ENCODE measurements at places on chromosomes 13 and 19.

DNA sequence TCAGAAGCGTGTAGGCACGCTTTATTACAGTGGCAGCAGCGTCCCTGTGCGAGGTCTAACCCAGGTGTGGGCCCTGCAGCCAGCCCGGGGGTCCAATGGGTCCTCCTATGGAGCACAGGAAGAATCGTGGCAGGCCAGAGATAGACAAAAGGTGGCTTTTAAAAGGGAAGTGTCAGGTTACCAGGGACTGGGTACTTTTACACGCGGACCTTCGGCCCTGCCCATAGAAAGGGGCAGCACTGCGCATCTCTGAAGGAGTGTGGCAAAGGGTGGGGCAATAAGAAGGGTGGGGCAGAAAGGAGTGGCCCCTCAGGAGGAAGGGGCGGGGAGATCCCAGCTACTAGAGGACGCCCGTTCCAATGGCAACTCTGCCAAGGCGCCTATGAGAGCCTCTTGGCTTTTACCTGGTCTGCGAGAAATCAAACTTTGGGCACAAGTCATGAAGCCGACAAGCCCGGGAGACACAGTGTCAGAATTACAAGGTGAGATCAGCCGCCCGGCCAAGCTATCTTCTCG is 1419.8 kb downstream of the UQCRFS1 start:
- peak; percentile 68 for DNase-seq

- DNase-seq = no peak
These were observed 457.3 kb downstream of the FGF14 start for GRCh38 chr13:101944521-101944920.

DNA sequence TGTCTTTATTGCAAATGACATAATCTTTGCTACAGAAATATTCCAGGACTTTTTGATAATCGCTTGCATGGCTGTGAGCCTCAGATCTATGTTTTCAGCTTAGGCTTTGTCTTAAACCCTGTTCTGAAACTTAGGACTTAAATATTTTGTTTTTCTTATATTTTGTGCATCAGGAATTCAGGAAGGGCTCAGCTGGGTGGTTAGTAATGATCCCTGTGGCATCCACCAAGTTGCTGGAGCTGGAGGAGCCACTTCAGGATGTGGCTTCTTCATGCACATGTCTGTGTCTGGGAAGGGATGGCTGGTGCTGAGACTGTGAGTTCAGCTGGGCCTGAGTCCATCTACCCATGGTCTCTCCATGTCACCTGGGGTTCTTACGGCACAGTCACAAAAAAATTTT is 48.9 kb upstream of the LRCH1 start:
- no peak for DNase-seq

DNA sequence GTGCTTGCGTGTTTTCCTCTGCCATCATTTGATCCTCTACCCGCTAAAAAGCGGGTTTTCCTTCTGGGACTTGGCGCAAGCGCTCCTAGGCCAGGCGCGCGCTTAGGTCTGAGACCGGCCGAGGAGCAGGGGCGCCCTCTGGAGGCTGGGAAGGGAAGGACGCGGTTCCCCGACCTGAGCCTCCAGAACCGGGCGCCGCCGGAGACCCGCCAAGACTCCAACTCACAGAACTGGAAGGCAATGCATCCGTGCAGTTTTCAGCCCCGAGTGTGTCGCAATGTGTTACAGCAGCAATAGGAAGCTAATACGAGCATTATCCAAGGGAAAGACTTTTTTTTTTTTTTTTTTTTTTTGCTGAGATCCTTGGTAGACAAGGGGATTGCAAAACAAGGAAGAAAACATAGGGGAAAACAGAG is 190.9 kb downstream of the COL4A1 start:
- peak; percentile 15 for DNase-seq

- DNase-seq = no peak
These were observed 37.0 kb downstream of the ZNRF4 start for GRCh38 chr19:5492281-5492634.

- no peak for DNase-seq
These were observed 541.0 kb upstream of the PCDH9 start for GRCh38 chr13:67771106-67771505.

Data from CD4-positive, alpha-beta T cell treated with Interleukin-15 for 4 hours (primary cell).